ENCODE measurements at places on chromosomes 16 and 17. TPM values are rescaled to one million over a fixed set of nuclear protein-coding genes. Genes with fewer than 3 reads are reported as not detected.

CHST5 gene
- 0.60 TPM for total RNA-seq

MAFG gene
- total RNA-seq: 30.0 TPM

- no peak for DNase-seq
These were observed 275.2 kb downstream of the MAF start for GRCh38 chr16:79325226-79325945.

- no peak for DNase-seq
These were observed 142.1 kb downstream of the SLC39A11 start for GRCh38 chr17:72950242-72950931.

- no peak for DNase-seq
These were observed 15.5 kb upstream of the NAGLU start for GRCh38 chr17:42520540-42520951.
